ENCODE measurements at places on chromosomes 16 and 17.

- no peak for DNase-seq
Measured at GRCh38 chr17:75011401-75012095, 922 bp upstream of the MRPL58 start.

- no peak for DNase-seq
Measured at GRCh38 chr16:2486645-2487516, 12.0 kb downstream of the TBC1D24 start.

DNA sequence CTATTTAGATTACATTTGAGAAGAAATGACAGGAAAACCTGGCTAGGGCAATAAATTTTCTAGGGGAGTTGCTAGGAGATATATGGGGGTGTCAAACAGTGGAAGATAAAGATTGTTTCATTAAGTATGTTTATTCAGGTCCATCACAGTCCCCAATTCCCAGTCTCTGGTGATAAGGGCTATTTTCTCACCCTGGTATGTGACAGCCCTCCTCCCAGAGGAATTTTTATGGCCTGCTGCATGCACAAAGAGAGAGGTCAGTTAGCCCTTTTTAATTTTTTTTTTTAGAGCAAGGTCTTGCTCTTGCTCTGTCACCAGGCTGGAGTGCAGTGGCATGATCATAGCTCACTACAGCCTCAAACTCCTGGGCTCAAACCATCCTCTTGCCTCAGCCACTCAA lies 53.6 kb upstream of the ATF7IP2 start:
- no peak for DNase-seq

DNA sequence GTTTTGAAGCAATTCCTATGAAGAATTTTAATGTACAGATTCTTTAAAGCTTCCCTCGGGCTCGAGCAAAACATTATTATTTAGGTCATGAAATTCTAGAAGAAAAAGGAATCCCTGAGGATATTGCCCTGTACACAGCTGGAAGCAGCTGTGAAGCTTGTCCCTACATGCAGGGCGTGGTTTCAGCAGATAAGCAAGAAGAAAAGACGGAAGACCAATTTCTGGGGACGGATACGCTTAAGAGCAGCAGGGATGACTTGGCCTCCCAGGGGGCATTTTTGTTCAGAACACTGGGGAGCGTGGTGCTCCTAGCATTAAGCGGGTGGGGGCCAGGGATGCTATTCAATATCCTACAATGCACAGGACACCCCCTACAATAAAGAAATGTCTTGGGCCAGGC lies 34.3 kb downstream of the LITAF start:
- no peak for DNase-seq

- no peak for DNase-seq
Measured at GRCh38 chr17:57584050-57584551, 161.0 kb downstream of the CCDC182 start.
